ENCODE measurements at places on chromosomes 13 and 19.
A peak's percentile ranks its signal among the peaks of the same experiment; 100 is the strongest.

GRCh38 chr19:33098055-33098534, 17.1 kb downstream of the GPATCH1 start:
- no peak for DNase-seq

- DNase-seq = peak; percentile 43
Observed at GRCh38 chr19:47444388-47444821, 25.1 kb upstream of the MEIS3 start.

DNA sequence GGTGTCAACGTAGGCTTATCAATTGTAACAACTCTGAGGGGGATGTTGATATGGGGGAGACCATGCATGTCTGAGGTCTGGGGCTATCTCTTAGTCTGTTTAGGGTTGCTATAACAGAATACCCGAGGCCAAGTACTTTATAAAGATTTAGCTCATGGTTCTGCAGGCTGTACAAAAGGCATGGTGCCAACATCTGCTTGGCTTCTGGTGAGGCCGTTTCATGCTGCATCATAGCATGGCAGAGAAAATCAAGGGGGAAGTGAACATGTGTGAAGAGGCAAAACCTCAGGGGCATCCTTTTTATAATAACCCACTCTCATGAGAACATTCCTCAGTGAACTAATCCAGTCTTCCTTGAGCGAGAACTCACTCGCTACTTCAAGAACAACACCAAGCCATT, 353.8 kb downstream of the ENOX1 start:
- no peak for DNase-seq

GRCh38 chr19:50352242-50352641, 13.2 kb downstream of the NAPSA start:
- DNase-seq = no peak

- DNase-seq = no peak
Observed at GRCh38 chr13:99500839-99501183, 461 bp upstream of the TM9SF2 start.

GRCh38 chr13:95656386-95657015, 12.0 kb upstream of the DZIP1 start:
- DNase-seq = no peak

- peak; percentile 70 for DNase-seq
Observed at GRCh38 chr13:106532111-106532929, 3.1 kb downstream of the EFNB2 start.

- DNase-seq = no peak
Observed at GRCh38 chr19:48512504-48513288, 1.1 kb upstream of the LMTK3 start.

DNA sequence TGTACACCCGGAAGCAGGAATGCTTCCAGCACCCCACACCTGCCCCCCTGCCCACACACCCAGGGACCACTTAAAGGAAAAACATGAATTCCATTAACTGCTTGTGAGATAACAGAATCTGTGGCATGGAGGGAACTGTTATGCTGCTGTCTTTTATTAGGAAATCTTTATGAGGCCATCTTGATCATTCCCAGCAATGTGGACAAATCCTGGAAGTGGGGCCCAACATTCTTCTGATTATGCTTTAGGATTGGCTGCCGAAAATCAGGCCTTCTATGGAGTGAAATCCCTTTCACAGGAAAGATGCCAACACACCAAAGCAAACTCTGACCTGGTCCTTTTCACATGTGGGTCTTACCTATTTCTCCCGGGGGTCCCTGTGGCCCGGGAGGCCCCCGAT, 114.5 kb downstream of the COL4A1 start:
- no peak for DNase-seq

DNA sequence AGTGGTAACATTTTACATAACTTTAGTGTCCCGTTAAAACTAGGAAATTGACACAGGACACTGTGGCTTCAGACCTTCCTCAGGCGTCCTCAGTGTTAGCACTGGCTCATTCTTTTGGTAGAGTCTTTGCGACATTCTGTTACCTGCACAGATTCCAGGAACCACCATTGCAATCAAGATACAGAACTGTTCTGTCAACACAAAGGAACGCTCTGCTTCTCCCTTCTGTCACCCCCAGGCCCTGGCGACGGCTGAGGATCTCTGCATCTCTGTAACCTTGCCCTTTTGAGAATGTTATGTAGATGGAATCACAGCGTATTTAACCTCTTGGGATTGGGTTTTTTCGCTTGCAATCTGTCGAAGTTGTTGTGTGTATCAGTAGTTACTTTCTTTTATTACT, 22.6 kb downstream of the KDM4B start:
- no peak for DNase-seq

DNA sequence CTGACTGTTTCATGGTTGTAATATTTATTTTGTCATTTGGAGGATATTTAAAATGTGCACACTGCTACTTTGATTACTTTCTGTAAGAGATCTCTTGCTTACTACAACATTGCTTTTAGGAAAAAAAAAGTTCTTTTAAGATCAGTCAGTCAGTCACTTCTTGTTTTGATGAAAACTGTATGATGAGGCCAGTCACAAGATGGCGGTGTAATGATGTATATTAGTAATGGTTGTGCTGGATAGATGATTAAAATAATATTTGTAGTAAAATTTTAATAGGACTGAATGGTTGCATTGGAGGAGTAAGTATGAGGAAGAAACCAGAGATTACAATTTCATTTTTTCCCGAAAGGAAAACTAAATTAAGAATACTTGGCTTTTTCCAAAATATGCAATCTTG, 2411.1 kb downstream of the PCDH9 start:
- peak; percentile 4 for DNase-seq

GRCh38 chr13:112483299-112483698, 104.7 kb downstream of the TUBGCP3 start:
- DNase-seq = no peak
